ENCODE measurements at places on chromosomes 12 and 14.

GRCh38 chr12:47207829-47208248 lies 128.1 kb upstream of the AMIGO2 start:
- no peak for DNase-seq

- no peak for DNase-seq
These were observed 13.8 kb downstream of the CLBA1 start for GRCh38 chr14:104999361-104999760.

DNA sequence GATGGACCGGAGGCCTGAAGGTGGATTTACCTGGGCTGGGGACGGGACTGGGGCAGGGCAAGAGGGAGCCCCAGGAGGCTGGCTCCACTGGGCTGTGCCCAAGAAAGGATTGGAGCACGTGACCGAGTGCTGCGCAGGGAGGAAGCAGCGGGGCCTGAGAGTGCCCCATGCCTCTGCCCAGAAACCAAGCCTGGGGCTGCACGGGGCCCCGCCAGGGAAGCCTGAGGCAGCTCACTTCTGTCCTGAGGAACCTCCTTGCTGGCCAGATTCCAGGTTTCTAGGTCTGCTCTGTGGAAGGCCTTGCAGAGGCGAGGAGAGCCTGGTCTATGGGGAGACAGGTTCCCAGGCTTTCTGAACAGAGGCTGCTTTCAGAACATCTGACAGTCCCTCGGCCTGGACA lies 10.4 kb downstream of the NGB start:
- DNase-seq: no peak

GRCh38 chr12:117854339-117855012 lies 114.3 kb downstream of the KSR2 start:
- no peak for DNase-seq

DNA sequence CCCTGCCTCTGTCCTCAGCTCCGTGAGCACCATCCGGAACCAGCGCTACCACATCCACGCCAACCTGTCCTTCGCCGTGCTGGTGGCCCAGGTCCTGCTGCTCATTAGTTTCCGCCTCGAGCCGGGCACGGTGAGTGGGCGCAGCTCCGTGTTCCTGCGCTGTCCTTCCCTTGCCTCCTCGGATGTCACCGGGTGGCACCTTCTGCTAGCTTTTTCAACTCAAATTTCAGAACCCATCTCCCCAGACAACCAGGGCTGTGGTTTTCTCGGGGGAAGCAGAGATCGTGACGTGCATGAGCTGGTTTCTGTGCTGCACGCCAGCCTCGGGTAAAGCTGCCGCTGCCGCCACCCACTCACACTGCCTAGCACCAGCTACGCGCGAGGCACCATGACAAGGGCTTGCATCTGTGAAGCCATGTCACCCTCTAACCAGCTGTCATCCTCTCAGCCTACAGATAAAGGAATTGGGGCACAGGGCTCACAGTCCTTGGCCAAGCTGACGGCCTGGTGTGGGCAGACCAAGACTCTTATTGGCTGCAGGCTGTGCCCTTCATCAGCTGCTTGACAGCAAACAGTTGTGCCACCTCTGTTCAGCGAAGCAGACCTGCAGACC lies 152.1 kb downstream of the ADGRD1 start:
- no peak for DNase-seq

- no peak for DNase-seq
These were observed 441.1 kb downstream of the ETNK1 start for GRCh38 chr12:23066095-23066494.
